NCI-H510A (cell line): ENCODE measurements at places on chromosomes 6 and 20.

- no peak for DNase-seq
These were observed 622 bp downstream of the MAFB start for GRCh38 chr20:40688129-40689099.

- DNase-seq: no peak
These were observed 17.4 kb downstream of the HLA-DOA start for GRCh38 chr6:32991972-32992371.

DNA sequence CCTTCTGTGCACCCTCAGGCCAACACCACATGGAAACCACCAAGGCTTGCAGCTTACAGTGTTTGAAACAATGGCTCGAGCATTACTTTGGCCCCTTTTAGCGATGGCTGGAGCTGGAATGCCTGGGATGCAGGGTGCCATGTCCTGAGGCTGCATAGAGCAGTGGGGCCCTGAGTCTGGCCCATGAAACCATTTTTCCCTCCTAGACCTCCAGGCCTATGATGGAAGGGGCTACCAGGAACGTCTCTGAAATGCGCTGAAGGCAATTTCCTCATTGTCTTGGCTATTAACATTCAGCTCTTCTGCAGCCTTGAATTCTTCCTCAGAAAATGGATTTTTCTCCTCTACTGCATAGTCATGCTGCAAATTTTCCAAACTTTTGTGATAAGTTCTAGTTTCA, 29.9 kb upstream of the SERINC1 start:
- no peak for DNase-seq

- DNase-seq: no peak
These were observed 1.7 kb downstream of the NUDT3 start for GRCh38 chr6:34390531-34391472.

DNA sequence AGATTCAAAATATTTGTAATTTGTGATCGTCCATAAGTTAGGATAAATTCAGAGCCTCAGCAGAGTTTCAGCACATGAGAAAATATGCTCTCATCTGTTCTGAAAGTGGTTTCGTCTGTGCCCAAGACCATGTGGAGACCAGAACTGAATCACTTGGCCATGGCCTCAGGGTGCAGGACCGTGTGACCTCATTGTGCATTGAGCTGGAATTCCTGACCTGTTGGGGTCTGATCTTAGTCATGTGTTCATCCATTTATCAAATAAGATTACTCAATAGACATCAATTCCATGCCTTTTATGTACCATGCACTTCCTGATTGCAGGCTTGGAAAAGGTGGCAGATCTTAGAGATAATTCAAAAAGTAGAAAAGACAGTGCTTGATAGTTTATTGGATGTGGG, 680.5 kb downstream of the QKI start:
- DNase-seq: no peak

- peak; percentile 51 for DNase-seq
These were observed at the start of gene CLPSL2 for GRCh38 chr6:35776364-35777215. Gene CLPSL2 (plus strand): TSS chr6:35776598. CDS start chr6:35776619, 21 bp downstream.
